Fibroblast of villous mesenchyme (primary cell): ENCODE measurements at places on chromosomes 5 and 9. TPM values are rescaled to one million over a fixed set of nuclear protein-coding genes. Genes with fewer than 3 reads are reported as not detected.

Gene FUT7
- not detected in 2 replicates for total RNA-seq

Gene PKD2L2
- not detected in 2 replicates for total RNA-seq

Gene SLC25A48
- not detected in 2 replicates for total RNA-seq

Gene LCN1
- total RNA-seq = not detected in 2 replicates

Gene CTNND2
- total RNA-seq = not detected in 2 replicates

Gene NRARP
- under 0.01 and 0.32 TPM in 2 replicates for total RNA-seq

Gene GABRA1
- total RNA-seq = not detected in 2 replicates

Gene ACOT12
- total RNA-seq = not detected in 2 replicates

Gene MYMK
- not detected in 2 replicates for total RNA-seq

Gene CCNI2
- total RNA-seq = under 0.01 TPM in 1 of 2 replicates, not detected in the other

Gene PCSK1
- under 0.01 TPM in 1 of 2 replicates, not detected in the other for total RNA-seq

Gene PCDHAC1
- under 0.01 TPM in 2 replicates for total RNA-seq

Gene ELAVL2
- not detected in 2 replicates for total RNA-seq

Gene TMEM215
- not detected in 2 replicates for total RNA-seq

Gene ZCCHC7
- total RNA-seq = 16.1 and 25.0 TPM in 2 replicates
